ENCODE measurements at places on chromosomes 7 and 10.

DNA sequence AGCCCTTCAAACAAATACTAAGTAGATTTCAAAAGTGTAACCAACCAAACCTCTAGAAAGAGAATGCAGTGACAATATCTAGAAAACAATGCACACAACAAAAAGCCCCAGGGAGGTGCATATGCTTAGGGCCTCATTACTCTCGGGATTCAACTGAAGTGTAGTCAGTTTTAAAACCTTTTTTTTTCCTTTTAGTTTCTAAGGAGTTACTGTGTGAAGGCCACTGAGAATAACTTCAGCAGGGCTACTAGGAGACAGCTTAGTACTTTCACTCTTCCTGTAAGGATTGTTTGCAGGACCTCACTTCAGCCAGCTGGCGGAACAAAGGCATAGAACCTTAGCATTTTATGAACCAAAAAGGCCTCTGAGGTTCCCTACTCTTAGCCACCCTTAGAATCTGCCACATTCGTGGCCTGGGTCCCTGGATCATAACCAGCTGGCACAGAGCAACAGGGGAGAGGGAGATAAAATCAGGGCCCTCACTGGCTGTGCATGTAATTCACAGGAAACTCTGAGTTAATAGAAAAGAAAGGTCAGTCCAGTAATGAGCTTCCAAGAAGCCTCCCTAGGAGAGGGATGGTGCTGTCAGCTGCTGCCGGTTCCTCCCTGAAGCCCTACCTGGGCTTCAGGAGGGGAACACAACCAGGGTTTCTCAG is 3.6 kb downstream of the VOPP1 start:
- DNase-seq, result no peak
- peaks cover 80% of the 10 kb centered on the region for H3K4me1 ChIP-seq

GRCh38 chr7:140923358-140924006 is 1.2 kb downstream of the BRAF start:
- no peaks in the 10 kb centered on the region for H3K36me3 ChIP-seq
- no peak for DNase-seq
- H3K27ac ChIP-seq, result no peak overlapping the region
- H3K27me3 ChIP-seq, result no peaks in the 10 kb centered on the region
- no peak overlapping the region for H3K4me3 ChIP-seq

DNA sequence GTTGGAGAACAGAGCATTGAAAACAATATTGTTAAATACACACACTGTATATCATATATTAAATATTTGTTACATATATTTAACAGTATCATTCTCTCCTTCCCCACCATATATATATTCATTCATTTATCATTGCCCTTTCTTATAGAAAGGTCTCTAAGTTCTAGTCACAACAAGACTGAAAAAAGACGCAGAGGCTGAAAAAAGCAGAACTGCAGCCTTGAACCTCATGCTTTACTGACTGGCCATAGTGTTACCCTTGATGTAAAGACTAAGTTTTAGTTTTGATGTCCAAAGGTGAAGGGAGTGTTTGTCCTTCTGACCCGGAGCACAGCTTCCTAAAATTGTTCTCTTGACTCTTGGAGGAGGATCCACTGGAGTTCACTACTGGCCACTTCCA is 247.9 kb downstream of the PTEN start:
- peak overlapping the region; percentile 81 for H3K4me3 ChIP-seq
- peak overlapping the region; percentile 71 for H3K27ac ChIP-seq
- peaks cover 45% of the 10 kb centered on the region for H3K4me1 ChIP-seq

DNA sequence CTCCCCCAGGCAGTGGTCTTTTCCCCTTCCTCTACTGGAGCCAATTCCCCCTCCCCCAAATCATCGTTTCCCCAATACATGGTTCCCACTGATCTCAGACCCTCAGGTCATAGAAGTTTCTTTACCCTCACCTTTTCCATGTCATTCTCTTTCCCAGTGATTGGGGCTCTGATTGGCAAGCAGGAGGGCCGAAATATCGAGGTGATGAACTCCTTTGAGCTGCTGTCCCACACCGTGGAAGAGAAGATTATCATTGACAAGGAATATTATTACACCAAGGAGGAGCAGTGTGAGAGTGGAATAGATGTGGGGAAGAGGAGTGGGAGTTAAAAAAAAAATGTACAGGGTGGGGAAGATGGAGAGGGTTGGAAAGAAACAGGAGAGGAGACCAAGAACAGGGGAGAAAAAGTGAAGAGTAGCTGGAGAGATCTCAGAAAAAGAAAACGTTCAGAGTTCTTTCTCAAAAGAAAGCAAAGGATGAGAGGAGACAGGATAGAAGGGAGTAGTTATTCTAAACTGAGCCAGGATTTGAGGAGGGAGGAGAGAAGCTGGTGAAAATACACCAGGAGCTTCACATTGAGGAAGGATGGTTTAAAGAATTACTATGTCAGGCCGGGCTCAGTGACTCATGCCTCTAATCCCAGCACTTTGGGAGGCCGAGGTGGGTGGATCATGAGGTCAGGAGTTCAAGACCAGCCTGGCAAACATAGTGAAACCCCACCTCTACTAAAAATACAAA is 858 bp downstream of the COPS6 start:
- H3K27me3 ChIP-seq, result no peaks in the 10 kb centered on the region
- no peak for DNase-seq
- H3K27ac ChIP-seq, result peak overlapping the region; percentile 88
- H3K36me3 ChIP-seq, result peaks cover 11% of the 10 kb centered on the region
- H3K4me1 ChIP-seq, result peaks cover 15% of the 10 kb centered on the region

DNA sequence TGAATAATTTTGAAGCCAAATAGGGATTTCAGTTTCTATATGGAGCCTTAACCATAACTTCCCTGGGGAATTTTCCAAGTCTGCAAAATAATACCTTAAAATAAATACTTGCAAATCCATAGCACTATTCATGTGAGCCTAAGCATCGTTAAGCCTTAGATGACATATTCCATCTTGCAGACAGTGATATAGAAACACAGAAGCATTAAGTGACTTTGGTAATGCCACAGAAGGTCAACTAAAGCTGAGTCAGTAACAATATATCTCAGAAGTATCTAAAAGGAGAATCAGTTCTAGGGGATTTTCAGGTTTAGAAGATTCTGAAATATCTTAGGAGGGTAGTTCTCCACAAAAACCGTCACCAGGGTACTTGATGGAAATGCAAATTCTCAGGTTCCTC is 163.4 kb upstream of the COL1A2 start:
- H3K4me3 ChIP-seq, result no peak overlapping the region
- H3K4me1 ChIP-seq, result no peaks in the 10 kb centered on the region
- peaks cover 20% of the 10 kb centered on the region for H3K27me3 ChIP-seq
- H3K36me3 ChIP-seq, result no peaks in the 10 kb centered on the region
- DNase-seq, result no peak
- H3K27ac ChIP-seq, result no peak overlapping the region

- no peaks in the 10 kb centered on the region for H3K36me3 ChIP-seq
- H3K27ac ChIP-seq, result no peak overlapping the region
- peaks cover 17% of the 10 kb centered on the region for H3K27me3 ChIP-seq
- H3K4me3 ChIP-seq, result no peak overlapping the region
- peaks cover 8% of the 10 kb centered on the region for H3K4me1 ChIP-seq
Measured at GRCh38 chr7:937856-938484, 16.5 kb downstream of the ADAP1 start.

- H3K4me3 ChIP-seq, result no peak overlapping the region
- no peaks in the 10 kb centered on the region for H3K27me3 ChIP-seq
- H3K4me1 ChIP-seq, result no peaks in the 10 kb centered on the region
- no peak for DNase-seq
Measured at GRCh38 chr10:64814201-64814600, 1293.0 kb downstream of the REEP3 start.

- no peak overlapping the region for H3K4me3 ChIP-seq
- H3K36me3 ChIP-seq, result peaks cover 5% of the 10 kb centered on the region
- peaks cover 12% of the 10 kb centered on the region for H3K4me1 ChIP-seq
- H3K27ac ChIP-seq, result no peak overlapping the region
Measured at GRCh38 chr7:151708610-151709009, 168.3 kb downstream of the PRKAG2 start.

GRCh38 chr10:76874896-76875295 is 762.7 kb downstream of the KCNMA1 start:
- peaks cover 7% of the 10 kb centered on the region for H3K27me3 ChIP-seq
- peaks cover 6% of the 10 kb centered on the region for H3K4me1 ChIP-seq
- no peak for DNase-seq
- H3K36me3 ChIP-seq, result no peaks in the 10 kb centered on the region

DNA sequence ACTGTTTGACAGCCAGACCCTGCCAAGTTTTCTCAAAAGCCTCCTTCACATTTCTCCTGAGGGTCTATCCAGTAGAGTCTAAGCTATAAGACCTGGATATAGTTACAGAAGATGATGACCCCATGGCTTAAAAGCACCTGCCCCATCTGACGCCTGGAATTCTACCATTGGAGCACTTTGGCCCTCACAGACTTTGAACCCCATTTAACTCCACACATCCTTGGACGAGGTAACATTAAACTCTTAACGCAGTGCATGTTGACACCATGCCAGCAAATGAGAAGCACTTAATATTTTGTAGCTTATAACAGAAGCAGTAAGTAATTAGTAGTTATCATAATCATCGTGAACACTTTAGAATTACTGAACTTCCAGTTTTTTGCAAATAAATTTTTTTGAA is 61.9 kb upstream of the SMNDC1 start:
- H3K4me1 ChIP-seq, result peaks cover 9% of the 10 kb centered on the region

DNA sequence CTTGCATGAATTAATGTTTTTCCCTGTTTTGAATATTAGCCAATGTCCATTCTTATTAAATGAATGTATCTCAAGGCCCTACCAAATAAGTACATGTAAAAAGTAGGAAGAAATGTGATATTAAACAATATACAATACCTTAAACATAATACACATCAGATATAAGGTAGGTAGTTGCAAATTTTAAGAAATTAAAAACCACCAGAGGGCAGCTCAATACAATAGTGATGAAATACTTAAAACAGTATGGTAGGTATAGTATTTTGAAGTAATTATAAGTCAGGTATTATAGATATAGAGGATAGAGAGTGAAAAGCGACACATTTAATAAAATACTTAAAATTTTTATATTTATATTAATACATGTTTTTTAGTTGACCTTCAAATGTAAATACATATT is 43.6 kb upstream of the CDK14 start:
- H3K27ac ChIP-seq, result no peak overlapping the region
- H3K27me3 ChIP-seq, result no peaks in the 10 kb centered on the region
- H3K4me3 ChIP-seq, result no peak overlapping the region
- DNase-seq, result peak; percentile 18
- peaks cover 4% of the 10 kb centered on the region for H3K4me1 ChIP-seq

DNA sequence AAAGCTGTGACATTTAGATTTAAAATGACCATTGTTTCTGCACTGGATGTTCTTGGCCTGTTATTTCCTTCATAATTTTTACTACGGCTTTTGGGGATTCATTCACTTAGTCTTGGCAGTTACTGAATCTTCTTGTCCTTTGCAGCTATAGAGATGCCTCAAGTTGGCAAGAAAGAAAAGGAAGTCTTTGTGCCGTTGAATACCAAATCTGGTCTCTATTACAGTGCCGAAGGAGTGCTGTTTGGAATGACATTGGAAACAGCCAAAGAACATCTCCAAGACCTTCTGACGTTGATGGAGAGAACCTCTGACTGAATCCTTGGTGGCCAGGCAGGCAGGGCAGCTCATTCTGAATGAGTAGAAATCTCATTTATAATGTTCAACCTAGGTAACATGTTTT is 54.3 kb upstream of the NRP1 start:
- no peaks in the 10 kb centered on the region for H3K36me3 ChIP-seq
- no peak overlapping the region for H3K27ac ChIP-seq
- DNase-seq, result no peak
- no peak overlapping the region for H3K4me3 ChIP-seq

- no peak for DNase-seq
- peaks cover 2% of the 10 kb centered on the region for H3K4me1 ChIP-seq
- peaks cover 54% of the 10 kb centered on the region for H3K27me3 ChIP-seq
- H3K27ac ChIP-seq, result no peak overlapping the region
- H3K4me3 ChIP-seq, result no peak overlapping the region
- H3K36me3 ChIP-seq, result no peaks in the 10 kb centered on the region
Measured at GRCh38 chr10:117731121-117731791, 188.7 kb downstream of the EMX2 start.

DNA sequence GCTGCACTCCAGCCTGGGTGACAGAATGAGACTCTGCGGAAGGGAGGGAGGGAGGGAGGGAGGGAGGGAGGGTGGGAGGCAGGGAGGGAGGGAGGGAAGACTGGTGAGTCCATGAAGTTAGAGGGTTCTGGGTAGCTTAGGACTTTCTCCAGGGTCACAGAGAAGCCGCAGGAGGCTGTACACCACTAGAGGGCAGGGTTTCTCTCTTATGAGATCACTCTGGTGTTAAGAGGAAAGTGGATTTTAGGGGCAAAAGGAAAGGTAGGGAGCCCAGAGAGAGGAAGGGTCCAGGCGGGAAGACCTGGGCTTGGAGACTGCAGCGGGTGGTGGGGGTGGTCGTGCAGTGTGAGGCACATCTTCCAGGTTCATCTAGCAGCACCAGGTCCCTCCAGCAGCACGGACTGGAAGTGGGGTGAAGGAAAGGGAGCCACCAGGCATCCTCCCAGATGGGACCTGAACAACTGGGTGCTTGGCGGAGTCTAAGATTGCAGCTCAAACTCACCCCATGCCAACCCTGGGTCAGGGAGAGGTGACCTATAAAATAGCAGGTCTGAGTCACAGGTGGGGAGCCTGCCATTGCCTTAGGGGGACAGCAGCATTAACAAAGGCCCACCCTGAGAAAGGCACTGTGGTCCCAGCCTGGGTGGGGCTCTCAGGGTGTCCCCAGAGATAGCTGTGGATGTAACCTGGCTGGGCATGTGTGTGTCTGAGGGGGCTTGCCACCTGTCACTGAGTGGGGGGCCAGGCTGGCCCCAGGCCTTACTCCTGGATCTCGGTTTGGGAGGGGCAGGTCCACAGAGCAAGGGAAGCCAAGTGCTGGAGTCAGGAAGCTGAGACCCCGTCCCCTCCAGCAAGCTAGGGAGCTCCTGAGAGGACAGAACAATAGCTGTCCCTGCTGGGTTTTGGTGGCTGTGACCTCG is 48.5 kb upstream of the SLC29A3 start:
- no peak overlapping the region for H3K4me3 ChIP-seq
- no peak for DNase-seq
- H3K36me3 ChIP-seq, result no peaks in the 10 kb centered on the region
- no peak overlapping the region for H3K27ac ChIP-seq
- H3K4me1 ChIP-seq, result no peaks in the 10 kb centered on the region
- H3K27me3 ChIP-seq, result peaks cover 23% of the 10 kb centered on the region

- no peak overlapping the region for H3K4me3 ChIP-seq
- DNase-seq, result no peak
- peaks cover 7% of the 10 kb centered on the region for H3K27me3 ChIP-seq
- no peaks in the 10 kb centered on the region for H3K36me3 ChIP-seq
- no peak overlapping the region for H3K27ac ChIP-seq
Measured at GRCh38 chr10:16583382-16583781, 61.7 kb upstream of the C1QL3 start.

- H3K27ac ChIP-seq, result no peak overlapping the region
- peaks cover 7% of the 10 kb centered on the region for H3K27me3 ChIP-seq
- DNase-seq, result no peak
- H3K36me3 ChIP-seq, result no peaks in the 10 kb centered on the region
- H3K4me1 ChIP-seq, result peaks cover 5% of the 10 kb centered on the region
- H3K4me3 ChIP-seq, result no peak overlapping the region
Measured at GRCh38 chr7:51141451-51142003, 175.1 kb downstream of the COBL start.

GRCh38 chr10:26931223-26931622 is 70.5 kb upstream of the ABI1 start:
- H3K36me3 ChIP-seq, result peaks cover 5% of the 10 kb centered on the region
- DNase-seq, result no peak
- H3K4me1 ChIP-seq, result peaks cover 6% of the 10 kb centered on the region
- H3K27ac ChIP-seq, result no peak overlapping the region
- peaks cover 20% of the 10 kb centered on the region for H3K27me3 ChIP-seq
